ENCODE measurements at places on chromosomes 1 and 21. TPM values are rescaled to one million over a fixed set of nuclear protein-coding genes. Genes with fewer than 3 reads are reported as not detected.

DNA sequence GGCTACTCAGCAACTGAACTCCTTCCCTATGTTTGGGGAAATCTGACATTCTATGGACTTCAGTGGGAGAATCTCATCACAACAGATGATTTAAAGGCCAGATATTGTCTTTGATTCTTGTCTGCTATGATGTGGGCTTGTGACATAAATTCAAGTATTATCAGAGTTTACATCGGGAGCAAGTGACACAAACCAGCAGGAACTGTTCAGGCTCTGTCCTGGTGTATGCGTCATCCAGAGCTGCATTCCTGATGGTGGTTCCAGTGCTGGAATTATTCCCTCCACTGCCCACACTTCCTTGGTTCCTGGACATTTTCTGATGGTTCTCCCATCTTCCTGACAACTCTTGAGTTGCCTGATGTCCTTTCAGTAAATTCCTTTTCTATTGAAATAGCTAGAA lies 10.8 kb upstream of the LSM10 start:
- H3K36me3 ChIP-seq: no peaks in the 10 kb centered on the region
- no peak for DNase-seq
- H3K27ac ChIP-seq: no peak overlapping the region
- no peaks in the 10 kb centered on the region for H3K4me1 ChIP-seq
- no peak overlapping the region for H3K4me3 ChIP-seq

GRCh38 chr1:88357729-88358128 lies 326.3 kb upstream of the PKN2 start:
- no peaks in the 10 kb centered on the region for H3K4me1 ChIP-seq
- no peak overlapping the region for H3K4me3 ChIP-seq
- H3K27ac ChIP-seq: no peak overlapping the region
- H3K36me3 ChIP-seq: no peaks in the 10 kb centered on the region

- H3K27me3 ChIP-seq: no peaks in the 10 kb centered on the region
- peaks cover 25% of the 10 kb centered on the region for H3K4me1 ChIP-seq
- no peak overlapping the region for H3K4me3 ChIP-seq
- H3K27ac ChIP-seq: peak overlapping the region; percentile 99
- peak; percentile 83 for DNase-seq
Observed at GRCh38 chr1:93844262-93845045, 34.6 kb downstream of the DNTTIP2 start.

DNA sequence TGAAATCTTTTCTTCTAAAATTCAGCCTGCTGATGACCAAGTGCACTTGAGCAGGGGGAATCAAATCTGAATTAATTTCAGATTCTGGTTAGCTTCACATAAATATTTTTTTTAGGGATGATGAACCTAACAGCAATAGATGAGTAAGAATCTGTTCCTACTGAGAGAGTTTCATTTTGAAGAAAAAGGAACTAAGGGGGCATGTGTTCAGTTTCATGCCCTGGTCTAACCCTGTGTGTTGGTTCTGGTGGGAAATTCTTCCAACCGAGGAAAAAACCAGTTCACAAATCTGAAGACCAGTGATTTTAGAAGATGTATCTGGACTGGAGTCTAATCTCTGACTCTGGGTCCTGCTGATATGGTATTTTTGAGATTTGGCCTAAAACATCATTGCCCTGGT lies 13.7 kb downstream of the SELL start:
- no peak for DNase-seq
- no peaks in the 10 kb centered on the region for H3K36me3 ChIP-seq
- peaks cover 5% of the 10 kb centered on the region for H3K4me1 ChIP-seq
- H3K4me3 ChIP-seq: no peak overlapping the region

GRCh38 chr1:224929335-224930237 lies at the start of gene DNAH14:
Gene DNAH14, plus strand, starts transcription at chr1:224929675. Its CDS starts 23,028 bp downstream, at chr1:224952703.
- peak within 1 kb of the TSS; percentile 66 for H3K4me3 ChIP-seq
- H3K4me1 ChIP-seq: peaks cover 3% of the 10 kb centered on the region
- H3K36me3 ChIP-seq: no peaks in the 10 kb centered on the region

Gene GJA5
- total RNA-seq: 0.55 TPM

Gene TMEM9
- total RNA-seq: 44.6 TPM
